Endothelial cell of umbilical vein (primary cell): ENCODE measurements at places on chromosomes 4 and X. TPM values are rescaled to one million over a fixed set of nuclear protein-coding genes. Genes with fewer than 3 reads are reported as not detected.
A peak's percentile ranks its signal among the peaks of the same experiment; 100 is the strongest.

GRCh38 chr4:84719115-84719514 lies 136.2 kb downstream of the CDS1 start:
- no peak for DNase-seq

DNA sequence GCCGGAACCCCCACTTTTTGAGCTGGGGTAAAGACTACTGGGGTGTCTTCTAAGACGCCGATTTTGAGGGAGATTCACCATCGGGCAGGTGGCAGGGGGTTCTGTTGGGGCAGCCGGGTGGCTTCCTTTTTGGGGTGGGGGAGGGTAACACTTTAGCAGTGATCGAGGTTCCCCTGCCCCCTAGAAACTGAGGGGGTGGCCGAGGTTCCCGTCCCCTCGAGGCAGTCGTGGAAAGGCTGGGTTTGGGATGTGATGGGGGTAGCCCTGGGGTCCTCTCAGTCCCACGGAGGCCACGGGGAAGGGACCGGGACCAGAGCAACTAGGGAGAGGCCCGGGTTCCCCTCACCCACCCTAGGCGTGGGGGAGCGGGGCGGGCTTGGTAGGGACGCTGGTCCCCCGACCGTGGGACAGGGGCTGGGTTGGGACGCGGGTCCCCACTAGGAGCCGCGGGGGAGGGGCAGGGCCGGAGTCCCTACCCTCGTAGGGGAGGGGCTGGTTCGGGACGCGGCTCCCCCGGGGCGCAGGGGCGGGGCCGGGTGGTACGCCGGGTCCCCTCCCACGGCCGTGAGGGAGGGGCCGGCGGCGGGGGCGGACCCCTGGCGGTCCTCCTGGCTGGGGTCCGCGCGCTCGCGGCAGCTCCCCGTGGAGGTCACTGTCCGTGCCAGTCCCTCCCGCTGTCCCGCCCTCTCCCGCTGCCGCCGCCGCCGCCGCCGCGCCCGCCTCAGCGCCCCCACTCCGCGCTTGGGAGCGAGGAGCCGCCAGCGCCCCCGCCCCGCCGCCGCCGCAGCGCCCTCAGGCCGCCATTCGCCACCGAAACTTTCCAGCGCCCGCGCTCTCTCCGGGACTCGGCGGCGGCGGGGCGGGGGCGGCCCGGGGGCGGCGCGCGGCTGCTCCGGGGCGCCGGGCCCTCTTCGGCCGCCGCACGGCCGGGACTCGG lies at the start of gene TBL1X:
Gene TBL1X, plus strand, starts transcription at position 624 of the 937 bp plus-strand sequence. CDS start 188,529 bp downstream, outside the sequence.
- DNase-seq = peak; percentile 32

- peak; percentile 72 for DNase-seq
Measured at GRCh38 chr4:15653864-15654592, 1.1 kb downstream of the FBXL5 start.

GRCh38 chr4:48591372-48591771 lies 101.3 kb downstream of the ZAR1 start:
- DNase-seq = no peak

The ZNF674 gene
- total RNA-seq = 5.7 and 6.7 TPM in 2 replicates

The TMEM154 gene
- total RNA-seq = 43.6 and 50.0 TPM in 2 replicates

The GLUD2 gene
- 0.33 and 0.53 TPM in 2 replicates for total RNA-seq

The RS1 gene
- not detected in 2 replicates for total RNA-seq

The EVC2 gene
- total RNA-seq = 5.7 and 8.8 TPM in 2 replicates

DNA sequence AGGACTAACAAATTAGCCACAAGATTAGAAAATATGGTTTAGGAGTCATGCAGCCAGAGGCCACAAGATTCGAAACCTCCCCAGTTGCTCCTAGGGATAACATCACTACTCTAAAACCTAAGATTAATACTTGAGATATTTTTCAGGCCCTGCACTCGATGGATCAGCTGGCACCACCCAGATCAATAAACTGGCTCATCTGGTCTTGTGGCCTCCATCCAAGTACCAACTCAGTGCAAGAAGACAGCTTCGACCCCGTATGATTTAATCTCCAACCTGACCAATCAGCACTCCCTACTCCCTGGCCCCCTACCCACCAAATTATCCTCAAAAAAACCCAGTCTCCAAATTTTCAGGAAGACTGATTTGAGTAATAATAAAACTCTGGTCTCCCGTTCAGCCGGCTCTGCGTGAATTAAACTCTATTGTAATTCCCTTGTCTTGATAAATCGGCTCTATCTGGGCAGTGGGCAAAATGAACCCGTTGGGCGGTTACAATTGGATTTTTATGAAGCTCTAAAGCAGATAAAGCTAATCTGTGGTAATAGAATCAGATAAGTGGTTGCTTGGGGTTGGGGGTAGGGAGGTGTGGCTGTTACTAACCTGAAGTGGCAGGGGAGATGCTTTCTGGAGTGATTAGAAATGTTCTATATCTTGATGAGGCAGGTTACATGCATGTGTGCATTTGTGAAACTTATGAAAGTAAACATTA lies 91.8 kb upstream of the ATXN3L start:
- DNase-seq = no peak

GRCh38 chr4:77913348-77913747 lies 50.7 kb downstream of the MRPL1 start:
- no peak for DNase-seq

The EVC gene
- 21.3 and 31.6 TPM in 2 replicates for total RNA-seq

DNA sequence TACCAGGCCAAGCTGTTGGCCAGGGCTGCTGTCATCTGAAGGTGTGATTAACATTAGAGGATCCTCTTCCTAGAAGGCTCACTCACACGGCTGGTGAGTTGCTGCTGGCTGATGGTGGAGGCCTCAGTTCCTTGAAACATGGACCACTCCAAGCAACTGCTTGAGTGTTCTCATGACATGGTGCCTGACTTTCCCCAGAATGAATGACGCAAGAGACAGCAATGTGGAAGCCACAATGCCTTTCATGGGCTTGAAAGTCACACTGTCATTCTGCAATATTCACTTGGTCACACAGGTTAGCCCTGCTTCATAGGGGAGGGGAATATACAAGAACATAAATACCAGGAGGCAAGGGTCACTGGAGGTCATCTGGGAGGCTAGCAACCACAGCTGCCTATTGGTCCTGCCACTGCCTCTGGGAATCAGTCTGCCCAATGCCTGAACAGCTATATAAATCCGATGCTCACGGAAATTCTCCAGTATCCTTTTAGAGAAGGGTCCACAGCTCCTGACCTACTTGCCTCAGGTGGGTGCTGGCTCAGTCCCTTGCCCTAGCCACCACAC lies 97.1 kb upstream of the MAML3 start:
- no peak for DNase-seq

DNA sequence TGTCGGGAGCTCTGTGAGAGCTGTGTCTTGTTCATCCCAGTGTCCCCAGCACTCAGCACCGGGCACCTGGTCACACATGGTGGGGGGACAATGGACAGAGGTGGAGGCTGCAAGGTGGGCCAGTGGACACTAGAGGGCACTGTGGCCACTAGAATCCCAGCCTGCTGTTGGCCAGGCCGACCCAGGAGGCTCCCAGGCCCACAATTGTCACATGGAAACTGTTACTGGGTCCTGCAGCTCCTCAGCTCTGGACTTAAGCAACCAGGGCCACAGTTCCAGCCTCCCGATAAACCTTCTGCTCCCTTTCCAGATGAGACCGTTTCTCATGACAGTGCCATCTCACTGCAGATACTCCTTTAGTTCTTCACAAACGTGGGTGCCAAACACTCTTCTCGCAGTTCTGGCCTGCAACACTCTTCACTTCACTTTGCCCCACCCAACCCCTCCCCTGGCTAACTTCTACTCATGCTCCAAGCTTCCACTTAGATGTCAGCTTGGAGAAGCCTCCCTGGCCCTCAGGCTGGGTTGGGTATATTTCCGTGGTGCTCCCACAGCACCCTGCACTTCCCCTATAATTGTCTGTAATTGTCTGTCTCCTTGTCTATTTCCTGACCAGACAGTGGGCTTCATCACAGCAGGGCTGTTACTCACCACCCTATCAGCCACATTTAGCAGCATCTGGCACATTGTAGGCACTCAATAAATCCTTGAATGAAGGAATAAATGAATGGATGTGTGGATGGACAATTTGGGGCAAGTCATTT lies 3.5 kb upstream of the IQSEC2 start:
- peak; percentile 35 for DNase-seq

The TCEAL9 gene
- total RNA-seq = 98.3 and 99.2 TPM in 2 replicates

DNA sequence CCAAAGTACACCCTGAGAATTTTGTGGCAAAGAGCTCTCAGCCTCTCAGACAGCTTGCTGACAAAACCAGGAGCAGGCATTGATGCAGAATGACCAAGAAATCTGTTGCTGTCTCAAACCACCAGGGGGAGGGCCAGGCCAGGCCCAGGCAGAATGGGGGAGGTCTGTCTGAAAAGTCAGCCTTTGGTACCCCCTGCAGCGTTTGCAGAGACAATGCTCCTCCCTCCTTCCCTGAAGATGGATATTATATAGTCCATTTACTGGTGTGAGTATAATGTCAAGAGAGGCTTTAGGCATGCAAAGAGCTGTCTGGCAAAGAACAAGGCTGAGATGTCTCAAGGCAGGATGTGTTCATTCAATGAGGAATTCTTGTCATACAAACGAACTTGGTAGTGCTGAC lies 52.9 kb upstream of the TRPC5OS start:
- no peak for DNase-seq

The P2RY10 gene
- total RNA-seq = not detected in 2 replicates

DNA sequence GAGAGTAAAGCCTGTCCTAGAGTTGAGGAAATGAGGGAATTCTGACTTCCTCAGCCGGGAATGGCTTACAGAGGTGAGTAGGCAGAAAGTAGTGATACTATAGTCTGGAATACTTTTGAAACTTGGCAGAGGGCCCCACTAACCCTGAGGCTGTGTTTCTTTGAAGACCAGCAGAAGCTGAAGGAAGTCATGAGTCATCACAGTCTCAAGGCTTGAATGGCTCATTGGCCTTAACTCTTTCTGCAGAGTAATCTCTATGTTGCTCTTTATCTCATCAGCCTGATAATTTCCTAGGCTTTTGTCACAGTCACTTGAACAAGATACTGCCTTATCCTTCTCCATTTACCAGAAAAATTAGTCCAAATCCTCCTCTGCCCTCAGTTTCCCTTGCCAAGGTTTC lies 80.8 kb downstream of the ANKRD50 start:
- DNase-seq = peak; percentile 98

DNA sequence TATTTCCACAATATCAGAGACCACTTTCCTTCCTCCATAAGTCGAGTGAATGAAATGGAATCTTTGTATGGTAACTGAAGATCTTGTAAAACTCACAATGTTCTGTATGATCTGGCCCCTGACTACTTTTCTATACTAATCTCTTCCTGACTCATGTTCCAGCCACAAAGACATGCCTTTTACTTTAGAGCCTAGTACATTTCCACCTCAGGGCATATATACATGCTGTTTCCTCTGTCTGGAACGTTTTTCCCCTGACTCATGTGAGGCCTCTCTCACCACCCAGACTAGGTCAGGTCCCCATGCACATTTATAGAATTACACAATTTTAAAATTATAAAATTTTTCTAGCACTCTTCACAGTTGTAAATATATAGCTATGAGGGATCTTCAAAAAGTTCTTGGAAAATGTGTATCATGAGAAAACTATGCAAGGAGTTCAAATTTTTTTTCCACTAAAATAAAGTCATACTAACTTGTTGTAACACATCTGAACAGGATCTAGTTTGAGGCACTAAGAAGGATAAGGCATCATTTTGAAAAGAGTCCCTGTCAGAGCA lies 208.8 kb downstream of the SH2D1A start:
- DNase-seq = no peak

GRCh38 chr4:84952004-84952403 lies 14.5 kb downstream of the WDFY3 start:
- peak; percentile 21 for DNase-seq

The OPRPN gene
- total RNA-seq = not detected in 2 replicates

DNA sequence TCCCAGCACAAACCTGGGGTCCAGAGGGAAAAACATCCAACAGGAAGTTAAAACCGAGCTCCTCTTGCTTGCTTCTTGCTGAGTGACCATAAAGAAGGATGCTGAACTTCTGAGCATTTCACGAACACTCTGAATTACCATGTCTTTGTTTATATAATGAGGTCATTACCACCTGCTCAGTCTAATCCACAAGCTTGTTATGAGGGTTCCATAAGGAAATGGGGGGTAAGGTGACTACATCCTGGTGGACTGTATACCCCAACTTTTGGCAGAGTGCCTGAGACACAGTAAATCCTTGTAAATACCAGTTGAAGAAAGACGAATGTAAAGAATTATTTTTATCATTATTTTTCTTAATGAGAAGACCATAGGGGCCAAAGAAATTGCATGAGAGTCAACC lies 16.8 kb downstream of the CCDC149 start:
- DNase-seq = peak; percentile 57

The GABRQ gene
- not detected in 2 replicates for total RNA-seq

GRCh38 chr4:16594128-16594527 lies 304.3 kb downstream of the LDB2 start:
- DNase-seq = no peak

The HDX gene
- 6.1 and 8.2 TPM in 2 replicates for total RNA-seq

- no peak for DNase-seq
Measured at GRCh38 chrX:153668423-153669173, 5.0 kb downstream of the PNCK start.

DNA sequence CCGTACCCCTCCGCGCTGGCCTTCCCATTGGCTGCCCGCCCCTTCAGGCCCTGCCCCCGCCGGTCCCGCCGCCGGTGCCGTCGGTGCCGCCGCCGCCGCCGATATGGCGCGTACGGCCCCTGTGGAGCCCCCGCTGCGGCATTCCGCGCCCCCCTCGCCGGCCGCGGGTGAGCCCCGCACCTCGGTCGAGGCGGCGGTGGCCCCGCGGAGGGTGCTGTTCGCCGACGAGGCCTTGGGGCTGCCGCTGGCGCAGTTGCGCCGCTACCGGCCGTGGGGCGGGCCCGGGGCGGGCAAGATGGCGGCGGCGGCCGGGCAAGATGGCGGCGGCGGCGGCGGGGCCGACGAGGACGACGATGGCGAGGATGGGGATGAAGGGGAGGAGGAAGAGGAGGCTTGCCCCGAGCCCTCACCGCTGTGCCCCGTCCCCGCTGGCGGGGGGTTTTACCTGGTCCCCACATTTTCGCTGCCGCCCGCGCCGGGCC lies at the start of gene PPP1R3F:
Gene PPP1R3F, plus strand, starts transcription at position 27 of the 482 bp plus-strand sequence. Its CDS starts 77 bp downstream, at position 104.
- peak; percentile 1 for DNase-seq

- peak; percentile 63 for DNase-seq
Measured at GRCh38 chrX:17597836-17598439, 139.4 kb upstream of the SCML1 start.

DNA sequence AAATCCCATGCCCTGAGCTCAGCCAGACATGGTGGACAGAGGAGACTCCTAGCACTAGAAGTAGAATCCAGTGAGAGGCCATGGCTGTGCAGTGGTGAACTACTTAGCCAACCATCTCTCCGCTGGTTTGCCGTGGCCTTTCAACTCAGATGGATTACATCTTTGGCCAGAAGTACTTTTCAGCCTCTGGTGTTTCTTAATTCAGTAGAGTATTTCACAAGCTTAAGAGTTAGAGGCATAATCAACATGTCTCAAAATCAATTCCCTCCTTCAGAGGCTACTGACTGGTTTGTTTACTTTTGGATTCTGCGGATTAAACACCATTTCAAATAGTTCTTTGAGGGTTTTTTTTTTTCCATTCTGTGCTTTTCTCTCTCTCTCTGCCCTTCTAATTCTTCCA lies 91.1 kb upstream of the PGRMC2 start:
- DNase-seq = no peak

GRCh38 chr4:74623041-74623440 lies 171.3 kb downstream of the BTC start:
- peak; percentile 79 for DNase-seq
